ENCODE measurements at places on chromosomes 16 and 17. TPM values are rescaled to one million over a fixed set of nuclear protein-coding genes. Genes with fewer than 3 reads are reported as not detected.
A peak's percentile ranks its signal among the peaks of the same experiment; 100 is the strongest.

The HEATR9 gene
- not detected for total RNA-seq

- DNase-seq = peak; percentile 52
Measured at GRCh38 chr17:70190959-70191805, 21.9 kb downstream of the KCNJ2 start.

DNA sequence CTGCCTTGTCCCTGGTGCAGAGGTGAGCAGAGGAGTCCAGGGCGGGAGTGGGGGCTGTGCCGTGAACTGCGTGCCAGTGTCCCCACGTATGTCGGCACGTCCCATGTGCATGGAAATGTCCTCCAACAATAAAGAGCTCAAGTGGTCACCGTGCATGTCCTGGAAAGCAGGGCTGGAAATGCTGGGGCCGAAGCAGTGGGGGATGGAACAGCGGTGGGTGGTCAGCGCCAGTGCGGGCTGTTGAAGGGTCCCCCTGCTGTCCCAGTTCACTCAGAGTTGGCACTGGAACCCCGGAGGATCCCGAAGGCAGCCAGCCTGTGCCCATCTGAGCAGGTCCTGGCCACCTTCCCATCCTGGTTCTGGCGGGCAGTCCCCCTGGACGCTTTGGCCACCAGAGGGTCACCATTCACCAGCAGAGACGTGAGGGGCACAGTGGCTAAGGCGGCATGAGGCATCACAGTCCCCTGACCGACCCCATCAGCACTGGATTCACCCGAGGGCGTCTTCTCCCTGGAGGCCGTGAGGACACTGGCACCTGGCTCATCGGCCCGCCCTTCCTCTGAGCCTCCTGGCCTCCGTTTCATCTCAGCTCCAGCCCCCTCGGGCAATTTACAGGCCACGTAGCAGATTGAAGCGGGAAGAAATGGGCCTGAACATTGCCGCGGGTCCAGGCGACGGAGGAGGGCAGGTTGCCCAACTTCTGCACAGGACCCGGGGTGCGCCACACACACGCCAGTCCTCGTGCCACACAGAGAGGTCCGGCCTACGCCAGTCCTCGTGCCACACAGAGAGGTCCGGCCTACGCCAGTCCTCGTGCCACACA is 10.1 kb downstream of the GCGR start:
- no peak for DNase-seq

- DNase-seq = no peak
Measured at GRCh38 chr17:48548523-48549280, 3.8 kb upstream of the HOXB2 start.

- no peak for DNase-seq
Measured at GRCh38 chr16:66521252-66521713, 28.6 kb downstream of the TK2 start.

- no peak for DNase-seq
Measured at GRCh38 chr16:3866703-3867431, 13.6 kb downstream of the CREBBP start.

GRCh38 chr16:64478252-64478906 is 643.5 kb downstream of the CDH11 start:
- no peak for DNase-seq
